ENCODE measurements at places on chromosomes 7 and 10. TPM values are rescaled to one million over a fixed set of nuclear protein-coding genes. Genes with fewer than 3 reads are reported as not detected.

Gene DBNL
- 110 TPM for total RNA-seq

- H3K27me3 ChIP-seq: no peaks in the 10 kb centered on the region
- peak; percentile 88 for DNase-seq
- peaks cover 20% of the 10 kb centered on the region for H3K4me1 ChIP-seq
- no peak overlapping the region for H3K4me3 ChIP-seq
- no peaks in the 10 kb centered on the region for H3K36me3 ChIP-seq
- peak overlapping the region; percentile 78 for H3K27ac ChIP-seq
Measured at GRCh38 chr10:72263613-72264241, 10.0 kb upstream of the DDIT4 start.

- H3K27me3 ChIP-seq: no peaks in the 10 kb centered on the region
- no peaks in the 10 kb centered on the region for H3K36me3 ChIP-seq
- no peak overlapping the region for H3K27ac ChIP-seq
- no peak for DNase-seq
Measured at GRCh38 chr7:51011710-51012350, 229.1 kb upstream of the GRB10 start.

GRCh38 chr7:98729121-98729520 lies 112.0 kb downstream of the NPTX2 start:
- H3K27ac ChIP-seq: no peak overlapping the region
- H3K36me3 ChIP-seq: no peaks in the 10 kb centered on the region
- no peaks in the 10 kb centered on the region for H3K4me1 ChIP-seq
- no peaks in the 10 kb centered on the region for H3K27me3 ChIP-seq
- DNase-seq: no peak
- no peak overlapping the region for H3K4me3 ChIP-seq

DNA sequence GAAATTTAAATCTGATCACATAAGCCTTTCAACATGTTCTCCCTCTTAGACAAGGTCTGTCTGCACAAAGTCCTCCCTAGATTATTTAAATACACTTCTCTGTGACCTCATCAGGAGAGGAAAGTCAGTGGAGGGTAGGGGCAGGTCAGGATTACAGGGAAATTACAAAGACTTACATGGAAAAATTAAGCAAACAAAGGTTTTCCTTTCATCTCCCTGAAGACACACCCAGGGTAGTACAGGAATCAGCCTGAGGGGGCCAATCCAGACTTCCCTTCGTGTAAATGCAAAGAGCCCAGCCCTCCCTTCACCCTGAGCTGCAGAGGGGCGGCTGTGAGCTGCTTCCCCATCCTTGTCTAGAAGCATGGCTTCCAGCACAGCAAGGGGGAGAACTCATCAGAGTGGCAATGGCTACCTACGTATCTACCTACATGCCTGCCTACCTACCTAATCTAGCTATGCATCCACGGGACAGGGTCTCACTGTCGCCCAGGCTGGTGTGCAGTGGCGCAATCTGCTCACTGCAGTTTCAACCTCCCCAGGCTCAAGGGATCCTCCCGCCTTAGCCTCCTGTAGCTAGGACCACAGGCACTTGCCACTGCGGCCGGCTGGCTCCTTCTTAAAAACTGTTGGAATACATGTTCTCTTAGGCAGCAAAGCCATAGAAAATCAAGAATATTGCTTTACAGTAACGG lies 33.2 kb downstream of the PITRM1 start:
- no peaks in the 10 kb centered on the region for H3K4me1 ChIP-seq
- no peak overlapping the region for H3K27ac ChIP-seq
- H3K4me3 ChIP-seq: no peak overlapping the region
- peaks cover 25% of the 10 kb centered on the region for H3K36me3 ChIP-seq

- no peaks in the 10 kb centered on the region for H3K4me1 ChIP-seq
- H3K36me3 ChIP-seq: no peaks in the 10 kb centered on the region
- no peak overlapping the region for H3K4me3 ChIP-seq
- no peaks in the 10 kb centered on the region for H3K27me3 ChIP-seq
- no peak for DNase-seq
Measured at GRCh38 chr7:102093599-102094315, 192.9 kb upstream of the SH2B2 start.

Data from breast epithelium (tissue), 4 donors.